ENCODE measurements at places on chromosomes 2 and 18. TPM values are rescaled to one million over a fixed set of nuclear protein-coding genes. Genes with fewer than 3 reads are reported as not detected.
A peak's percentile ranks its signal among the peaks of the same experiment; 100 is the strongest.

GRCh38 chr2:232982926-232983668 is 30.0 kb downstream of the NGEF start:
- H3K4me1 ChIP-seq = no peaks in the 10 kb centered on the region
- no peak overlapping the region for H3K27ac ChIP-seq
- no peak for DNase-seq
- H3K36me3 ChIP-seq = no peaks in the 10 kb centered on the region
- no peak overlapping the region for H3K4me3 ChIP-seq

DNA sequence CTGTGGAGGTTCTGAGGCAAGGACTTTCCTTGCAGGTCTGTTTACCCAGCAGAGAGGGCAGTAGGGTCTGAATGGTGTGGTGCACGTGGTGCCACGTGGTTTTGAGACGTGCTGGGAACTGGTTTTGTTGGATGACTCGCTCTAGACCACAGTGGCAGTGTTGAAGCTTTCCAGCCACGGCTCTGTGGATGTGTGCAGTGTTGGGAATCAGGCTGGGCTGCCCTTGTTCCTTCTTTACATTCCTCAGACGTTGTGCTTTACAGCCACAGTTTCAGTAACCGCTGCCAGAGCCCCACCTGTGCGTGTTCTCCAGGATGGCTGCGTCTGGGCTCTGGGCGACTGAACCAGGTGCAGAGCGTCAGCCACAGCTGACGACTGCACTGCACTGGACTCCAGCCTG is 8.2 kb downstream of the CTDP1 start:
- no peaks in the 10 kb centered on the region for H3K4me1 ChIP-seq
- no peaks in the 10 kb centered on the region for H3K36me3 ChIP-seq
- H3K27ac ChIP-seq = no peak overlapping the region

- no peak overlapping the region for H3K27ac ChIP-seq
- no peaks in the 10 kb centered on the region for H3K27me3 ChIP-seq
- H3K4me3 ChIP-seq = no peak overlapping the region
- DNase-seq = no peak
Measured at GRCh38 chr2:171210864-171211431, 50.3 kb upstream of the TLK1 start.

- H3K4me1 ChIP-seq = peaks cover 21% of the 10 kb centered on the region
- H3K27me3 ChIP-seq = no peaks in the 10 kb centered on the region
- no peak overlapping the region for H3K4me3 ChIP-seq
- no peak for DNase-seq
- peaks cover 18% of the 10 kb centered on the region for H3K36me3 ChIP-seq
Measured at GRCh38 chr2:86069091-86069685, 36.5 kb downstream of the POLR1A start.

GRCh38 chr2:145169285-145169684 is 649.4 kb upstream of the ZEB2 start:
- H3K27me3 ChIP-seq = no peaks in the 10 kb centered on the region
- no peak overlapping the region for H3K27ac ChIP-seq
- DNase-seq = no peak
- no peaks in the 10 kb centered on the region for H3K4me1 ChIP-seq
- no peak overlapping the region for H3K4me3 ChIP-seq

DNA sequence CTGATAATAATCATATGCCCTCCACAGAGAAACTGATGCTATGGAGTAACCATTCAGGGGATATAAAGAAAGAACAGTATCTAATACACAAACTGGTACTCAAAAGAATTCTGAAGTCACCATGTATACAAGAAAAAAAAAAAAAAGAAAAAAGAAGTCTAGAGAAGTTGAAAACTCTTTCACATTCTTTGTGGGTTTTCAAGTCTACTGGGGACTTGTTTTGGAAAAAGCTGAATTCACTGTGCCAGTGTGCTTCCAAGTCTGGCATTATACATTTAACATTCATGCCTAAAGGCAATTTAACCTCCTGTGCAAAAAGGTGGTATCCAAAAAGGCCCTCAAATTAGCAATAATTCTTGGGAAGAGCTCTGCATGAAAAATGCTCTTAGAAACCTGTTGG is 94.8 kb upstream of the ITGB6 start:
- H3K27ac ChIP-seq = peak overlapping the region; percentile 31
- H3K4me1 ChIP-seq = no peaks in the 10 kb centered on the region
- no peaks in the 10 kb centered on the region for H3K27me3 ChIP-seq
- no peak overlapping the region for H3K4me3 ChIP-seq
- no peak for DNase-seq

- no peaks in the 10 kb centered on the region for H3K36me3 ChIP-seq
- H3K27me3 ChIP-seq = no peaks in the 10 kb centered on the region
- H3K4me3 ChIP-seq = no peak overlapping the region
- H3K4me1 ChIP-seq = no peaks in the 10 kb centered on the region
- H3K27ac ChIP-seq = no peak overlapping the region
Measured at GRCh38 chr18:49447810-49448745, 12.4 kb downstream of the DYM start.

DNA sequence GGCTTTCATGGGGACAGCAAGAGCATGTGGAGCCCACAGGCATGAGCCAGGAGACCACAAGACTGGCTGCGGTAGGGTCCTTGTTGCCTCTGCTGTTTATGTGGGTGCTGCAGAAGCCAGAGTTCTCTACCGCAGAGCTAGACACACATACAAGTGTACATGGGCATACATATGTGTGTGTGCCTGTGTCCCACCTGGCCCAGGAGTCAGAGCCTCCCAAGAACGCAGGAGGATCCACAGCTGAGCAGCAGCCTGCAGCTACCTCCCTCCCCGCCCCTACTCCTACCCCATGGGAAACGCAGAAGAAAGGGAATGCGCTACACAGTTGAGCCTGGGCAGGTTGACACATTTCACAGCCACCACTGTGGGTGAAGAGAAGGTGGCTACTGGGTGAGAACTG is 438.1 kb upstream of the SMIM21 start:
- no peak overlapping the region for H3K4me3 ChIP-seq
- no peaks in the 10 kb centered on the region for H3K4me1 ChIP-seq
- H3K27ac ChIP-seq = no peak overlapping the region
- no peaks in the 10 kb centered on the region for H3K36me3 ChIP-seq
- H3K27me3 ChIP-seq = no peaks in the 10 kb centered on the region

Gene SLC9A4
- total RNA-seq = not detected

Gene CCDC150
- 5.7 TPM for total RNA-seq

Gene GRB14
- 51.0 TPM for total RNA-seq

All from liver (tissue), 10 donors.